ENCODE measurements at places on chromosomes 16 and 17.

GRCh38 chr17:8879410-8879809 lies 11.9 kb upstream of the PIK3R6 start:
- no peak for DNase-seq

DNA sequence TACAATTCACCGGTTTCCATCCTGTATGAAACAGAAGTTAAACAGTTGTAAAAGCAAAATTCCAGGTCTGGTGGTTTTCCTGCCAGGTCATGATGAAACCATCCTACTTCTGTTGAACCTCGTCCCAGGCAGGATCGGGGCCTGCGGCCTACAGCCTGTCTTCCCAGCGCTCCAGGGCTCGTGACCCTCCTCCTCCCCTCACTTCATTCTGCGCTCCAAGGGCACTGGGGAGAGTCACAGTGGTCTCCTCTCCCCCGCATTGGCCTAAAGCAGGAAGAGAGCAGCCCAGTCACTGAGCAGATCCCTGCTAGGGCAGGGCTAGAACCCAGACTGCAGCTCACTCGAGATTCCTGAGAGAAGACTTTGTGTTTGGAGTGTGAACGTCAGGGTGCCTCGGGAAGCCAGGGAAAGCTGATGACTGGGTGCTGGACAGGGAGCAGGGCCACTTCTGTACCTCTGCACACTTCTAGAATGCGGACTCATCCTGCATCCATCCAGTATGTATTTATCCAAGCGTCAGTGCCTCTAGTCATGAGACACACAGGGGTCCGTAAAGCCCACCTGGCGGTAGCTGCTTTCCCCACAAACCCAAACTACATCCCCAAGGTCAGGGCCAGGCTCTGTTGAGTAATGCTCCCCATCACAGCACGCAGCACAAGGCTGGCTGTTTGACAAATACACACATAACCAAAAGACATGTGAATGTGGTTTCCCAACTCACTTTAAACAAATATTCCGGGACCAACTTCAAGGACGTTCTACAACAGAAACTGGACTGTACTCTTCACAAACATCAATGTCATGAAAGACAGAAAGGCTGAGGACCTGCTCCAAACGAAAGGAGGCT lies 1.7 kb upstream of the ITGAE start:
- no peak for DNase-seq

- DNase-seq, result no peak
Measured at GRCh38 chr16:55046513-55046912, 115.8 kb downstream of the IRX5 start.

DNA sequence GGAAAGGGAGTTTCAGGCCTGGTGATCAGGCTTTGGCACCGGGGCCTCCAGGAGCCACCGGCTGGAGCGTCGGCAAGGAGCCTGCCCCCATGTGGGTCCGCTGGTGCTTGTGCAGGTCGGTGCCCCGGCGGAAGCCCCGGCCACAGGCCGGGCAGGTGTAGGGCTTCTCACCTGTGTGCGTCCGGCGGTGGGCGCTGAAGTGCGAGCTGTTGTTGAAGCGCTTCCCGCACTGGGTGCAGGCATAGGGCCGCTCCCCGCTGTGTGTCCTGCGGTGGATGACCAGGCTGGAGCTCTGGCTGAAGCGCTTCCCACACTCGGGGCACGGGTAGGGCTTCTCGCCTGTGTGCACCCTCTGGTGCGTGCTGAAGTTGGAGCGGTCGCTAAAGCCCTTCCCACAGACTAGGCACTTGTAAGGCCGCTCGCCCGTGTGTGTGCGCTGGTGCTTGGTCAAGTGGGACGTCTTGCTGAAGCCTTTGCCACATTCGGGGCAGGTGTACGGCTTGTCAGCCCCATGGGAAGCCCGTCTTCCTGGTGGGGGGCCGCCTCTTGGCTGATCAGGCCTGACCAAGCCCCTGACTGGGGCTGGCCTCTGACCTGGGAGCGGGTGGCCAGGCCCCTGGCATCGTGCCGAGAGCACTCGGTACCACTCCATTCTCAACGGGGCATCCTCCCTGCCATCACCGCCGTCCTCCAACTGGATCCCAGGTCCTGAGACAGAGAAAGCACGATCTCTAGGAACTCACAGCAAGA lies 14.4 kb downstream of the ZNF500 start:
- DNase-seq, result no peak

DNA sequence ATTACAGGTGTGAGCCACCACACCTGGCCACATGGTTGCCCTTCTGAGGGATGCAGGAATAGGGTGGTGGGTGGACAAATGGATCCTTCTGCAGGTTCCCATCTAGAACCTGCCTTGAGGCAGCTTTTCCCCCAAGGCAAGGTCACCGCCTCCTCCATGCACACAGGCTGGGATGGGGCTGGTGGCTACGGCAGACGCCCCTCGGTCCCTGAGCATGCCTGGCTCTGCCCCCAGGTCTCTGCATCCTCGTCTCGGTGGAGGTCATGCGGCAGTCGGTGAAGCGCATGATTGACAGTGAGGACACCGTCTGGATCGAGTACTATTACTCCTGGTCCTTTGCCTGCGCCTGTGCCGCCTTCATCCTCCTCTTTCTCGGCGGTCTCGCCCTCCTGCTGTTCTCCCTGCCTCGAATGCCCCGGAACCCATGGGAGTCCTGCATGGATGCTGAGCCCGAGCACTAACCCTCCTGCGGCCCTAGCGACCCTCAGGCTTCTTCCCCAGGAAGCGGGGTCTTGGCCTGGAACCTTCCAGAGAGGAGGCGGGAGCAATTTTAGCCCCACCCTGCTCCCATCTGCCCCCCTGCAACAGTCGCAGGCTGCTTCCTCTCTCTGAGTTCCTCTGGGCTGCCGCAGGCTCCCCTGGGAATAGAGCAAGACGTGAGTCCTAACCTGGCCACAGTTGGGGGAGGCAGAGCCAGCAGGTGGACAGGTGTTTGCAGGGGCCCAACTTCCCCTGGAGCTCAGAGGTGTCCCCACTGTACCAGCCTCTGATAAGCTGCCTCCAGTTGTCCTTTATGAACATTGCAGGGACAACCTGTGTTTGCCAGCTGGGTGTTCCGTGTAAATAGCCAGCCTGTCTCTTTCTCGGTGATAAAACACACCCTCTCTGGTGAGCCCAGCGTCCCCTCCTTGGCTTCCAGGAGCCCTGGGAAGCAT lies 11.7 kb downstream of the CACNG1 start:
- no peak for DNase-seq

- no peak for DNase-seq
Measured at GRCh38 chr17:41639492-41640473, 15.4 kb upstream of the KRT17 start.

DNA sequence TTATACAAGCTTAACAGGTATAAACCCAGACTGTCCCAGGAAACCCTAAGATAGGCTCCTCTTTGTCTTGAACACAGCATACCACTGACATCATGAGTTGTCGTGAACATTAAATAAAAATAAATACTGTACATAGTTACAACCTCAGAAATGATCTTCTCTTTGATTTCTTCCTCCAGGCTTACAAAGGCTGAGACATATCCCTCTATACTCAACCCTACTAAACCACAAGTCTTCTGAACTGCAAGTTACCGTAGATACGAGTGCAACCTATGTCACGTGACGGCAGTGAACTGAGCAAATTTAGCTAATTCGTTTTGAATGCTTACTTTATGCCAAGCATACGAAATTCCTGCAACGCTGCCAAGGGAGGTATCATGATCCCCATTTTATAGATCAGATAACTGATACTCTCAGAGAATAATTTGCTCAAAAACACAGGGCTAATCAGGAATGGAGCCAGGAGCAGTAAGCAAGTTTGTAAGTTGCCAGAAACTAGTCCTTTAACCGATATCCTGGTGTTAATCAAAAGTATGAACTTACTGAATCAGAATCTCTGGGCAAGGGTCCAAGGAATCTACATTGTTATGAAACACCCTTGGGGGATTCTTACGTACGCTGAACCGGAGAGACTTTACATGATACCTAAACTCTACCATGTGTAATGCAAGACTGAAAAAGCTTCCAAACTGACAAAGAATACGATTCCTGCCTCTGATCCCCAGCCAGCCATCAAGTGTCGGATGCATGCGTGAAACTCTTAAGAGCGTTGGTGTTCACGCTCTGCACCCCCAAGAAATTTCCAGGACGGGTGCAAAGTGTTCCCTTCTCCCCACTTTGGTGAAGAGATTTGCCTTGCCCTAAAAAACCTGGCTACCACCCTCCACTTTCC lies 106.2 kb downstream of the XYLT1 start:
- no peak for DNase-seq

DNA sequence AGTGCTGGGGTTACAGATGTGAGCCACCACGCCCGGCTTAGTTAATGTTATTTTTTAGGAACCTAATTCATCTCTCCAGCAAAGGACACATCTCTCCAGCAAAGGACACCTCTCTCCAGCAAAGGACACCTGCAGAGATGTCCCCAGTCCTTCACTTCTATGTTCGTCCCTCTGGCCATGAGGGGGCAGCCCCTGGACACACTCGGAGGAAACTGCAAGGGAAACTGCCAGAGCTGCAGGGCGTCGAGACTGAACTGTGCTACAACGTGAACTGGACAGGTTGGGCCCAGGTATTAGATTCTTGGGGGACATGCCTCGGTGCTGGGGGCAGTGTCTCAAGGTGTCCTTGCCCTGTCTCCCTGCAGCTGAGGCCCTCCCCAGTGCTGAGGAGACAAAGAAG lies 4.7 kb downstream of the PFAS start:
- DNase-seq, result no peak

- peak; percentile 61 for DNase-seq
Measured at GRCh38 chr16:29290631-29291247, 115.8 kb downstream of the NPIPB11 start.

DNA sequence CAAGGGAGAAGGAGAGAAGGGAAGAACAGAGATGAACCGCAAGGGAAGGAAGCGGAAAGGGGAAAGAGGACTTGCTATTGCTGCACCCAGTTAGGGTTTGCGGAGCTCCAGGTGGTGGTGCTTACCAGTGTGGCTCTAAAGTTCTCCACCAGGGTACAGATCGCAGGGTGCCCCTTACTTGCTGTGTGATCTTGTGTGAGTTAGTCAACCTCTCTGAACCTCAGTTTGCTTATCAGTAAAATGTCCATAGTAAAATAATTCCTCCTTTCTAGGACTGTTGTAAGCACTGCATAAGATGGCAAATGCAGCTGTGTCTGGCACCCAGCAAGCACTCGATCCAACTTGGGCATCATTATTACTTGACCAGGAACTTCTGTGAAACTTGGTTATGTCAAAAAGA lies 230.7 kb upstream of the CDH5 start:
- DNase-seq, result no peak

DNA sequence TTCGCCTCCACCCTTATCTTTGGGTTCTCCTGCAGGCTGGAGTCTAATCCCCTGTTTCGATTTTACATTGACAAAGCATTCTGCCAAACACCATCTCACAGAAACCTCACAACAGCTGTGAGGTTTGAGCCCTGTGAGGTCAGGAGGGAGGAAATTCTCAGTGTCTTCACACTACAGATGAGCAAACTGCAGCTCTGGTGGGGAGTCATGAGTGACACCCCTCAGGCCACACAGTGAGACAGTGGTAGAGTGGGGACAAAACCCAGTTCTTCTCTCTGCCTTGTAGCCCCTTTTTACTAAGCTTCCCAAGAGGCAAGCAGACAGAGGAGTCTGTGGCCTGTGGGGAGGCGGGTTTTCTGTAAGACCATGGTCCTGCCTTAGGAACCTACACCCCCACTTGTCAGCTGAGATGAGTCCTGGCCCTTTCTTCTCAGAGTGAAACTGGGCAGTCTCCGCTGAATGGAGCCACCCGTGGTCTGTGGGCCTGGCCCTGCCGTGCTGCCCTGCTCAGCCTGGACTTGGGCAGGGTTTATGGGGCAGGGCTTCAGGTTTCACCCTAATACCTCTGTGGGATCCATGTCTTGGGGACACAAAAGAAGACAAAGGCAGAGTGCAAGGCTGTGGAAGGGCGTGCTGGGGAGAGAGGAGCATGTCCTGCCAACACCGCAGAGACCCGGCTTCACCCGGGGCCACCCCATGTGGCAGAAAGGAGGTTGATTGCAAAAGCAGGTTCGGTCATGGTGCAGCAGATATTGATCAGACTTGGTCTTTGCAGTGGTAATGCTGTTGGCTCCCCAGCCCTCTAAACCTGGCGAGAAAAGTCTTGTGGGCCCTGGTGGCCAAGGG lies 59.0 kb downstream of the ABR start:
- no peak for DNase-seq

- no peak for DNase-seq
Measured at GRCh38 chr17:75692976-75693375, 25.8 kb downstream of the SAP30BP start.

- no peak for DNase-seq
Measured at GRCh38 chr16:73404001-73404400, 356.1 kb upstream of the ZFHX3 start.

GRCh38 chr16:68790130-68790761 lies 53.1 kb upstream of the TANGO6 start:
- no peak for DNase-seq

DNA sequence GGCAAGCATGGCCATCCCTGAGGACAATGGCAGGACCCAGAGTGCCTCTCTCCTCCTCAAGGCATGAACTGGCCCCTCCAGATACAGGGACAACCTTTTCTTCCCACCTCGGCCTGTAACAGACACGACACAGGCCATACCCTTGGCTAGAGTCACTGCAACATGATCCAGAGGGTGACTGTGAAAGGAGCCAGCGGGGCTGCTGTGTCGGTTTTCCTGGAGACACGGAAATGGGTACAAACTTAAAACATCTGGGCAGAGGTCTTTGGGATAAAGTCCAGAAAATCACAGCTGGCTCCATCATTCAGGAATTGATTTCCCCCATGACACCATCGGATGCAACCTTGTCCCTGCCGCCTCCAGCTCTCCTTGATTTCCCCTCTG lies 5.3 kb downstream of the CEP295NL start:
- DNase-seq, result no peak

- DNase-seq, result no peak
Measured at GRCh38 chr17:42832213-42832933, 824 bp upstream of the PSME3 start.

DNA sequence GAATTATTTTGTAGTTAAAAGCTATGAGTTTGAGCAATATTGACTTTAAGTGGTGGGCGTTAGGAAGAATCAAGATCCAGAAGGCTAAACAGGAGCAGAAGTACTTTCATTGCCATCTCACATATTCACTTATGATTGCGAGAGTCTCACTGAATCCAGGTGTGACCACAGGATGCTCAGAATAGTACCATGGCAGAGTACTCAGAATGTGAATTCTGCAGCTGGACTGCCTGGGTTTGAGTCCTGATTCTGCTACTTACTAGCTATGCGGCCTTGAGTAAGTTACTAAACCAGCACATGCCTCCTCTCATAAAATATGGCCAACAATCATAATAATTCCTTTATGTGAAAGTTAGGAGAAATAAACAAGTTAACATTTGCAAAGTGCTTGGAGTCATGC lies 109.5 kb downstream of the CA10 start:
- DNase-seq, result no peak

DNA sequence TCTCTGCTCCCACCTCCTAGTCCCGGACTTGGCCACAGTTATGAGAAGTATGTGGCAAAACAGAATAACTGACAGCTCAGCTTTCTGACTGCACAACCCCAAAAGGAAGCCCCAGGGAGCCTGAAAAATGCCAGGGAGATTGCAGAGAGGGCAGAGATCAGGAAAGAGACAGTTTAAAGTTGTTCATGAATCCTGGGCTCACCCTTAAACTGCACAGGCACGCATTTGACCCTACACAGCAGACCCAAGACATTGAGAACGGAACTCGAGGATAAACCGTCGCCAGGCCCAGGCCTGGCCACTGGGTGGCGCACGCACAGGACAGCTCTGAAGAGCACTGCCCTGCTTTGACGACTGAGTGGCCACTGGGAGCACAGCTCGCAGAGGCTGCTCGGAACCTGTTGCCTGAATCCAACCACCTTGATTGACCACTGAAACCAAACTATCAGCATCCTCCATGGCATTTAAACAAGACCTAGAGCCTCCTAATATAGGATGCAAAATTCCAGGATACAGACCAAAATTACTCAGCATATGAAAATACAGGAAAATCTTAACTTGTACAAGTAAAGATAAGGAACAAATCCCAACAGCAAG lies 114.0 kb downstream of the C16orf95 start:
- no peak for DNase-seq

GRCh38 chr16:78432451-78432850 lies 333.0 kb downstream of the WWOX start:
- no peak for DNase-seq
